ENCODE measurements at places on chromosomes 13 and 19.

DNA sequence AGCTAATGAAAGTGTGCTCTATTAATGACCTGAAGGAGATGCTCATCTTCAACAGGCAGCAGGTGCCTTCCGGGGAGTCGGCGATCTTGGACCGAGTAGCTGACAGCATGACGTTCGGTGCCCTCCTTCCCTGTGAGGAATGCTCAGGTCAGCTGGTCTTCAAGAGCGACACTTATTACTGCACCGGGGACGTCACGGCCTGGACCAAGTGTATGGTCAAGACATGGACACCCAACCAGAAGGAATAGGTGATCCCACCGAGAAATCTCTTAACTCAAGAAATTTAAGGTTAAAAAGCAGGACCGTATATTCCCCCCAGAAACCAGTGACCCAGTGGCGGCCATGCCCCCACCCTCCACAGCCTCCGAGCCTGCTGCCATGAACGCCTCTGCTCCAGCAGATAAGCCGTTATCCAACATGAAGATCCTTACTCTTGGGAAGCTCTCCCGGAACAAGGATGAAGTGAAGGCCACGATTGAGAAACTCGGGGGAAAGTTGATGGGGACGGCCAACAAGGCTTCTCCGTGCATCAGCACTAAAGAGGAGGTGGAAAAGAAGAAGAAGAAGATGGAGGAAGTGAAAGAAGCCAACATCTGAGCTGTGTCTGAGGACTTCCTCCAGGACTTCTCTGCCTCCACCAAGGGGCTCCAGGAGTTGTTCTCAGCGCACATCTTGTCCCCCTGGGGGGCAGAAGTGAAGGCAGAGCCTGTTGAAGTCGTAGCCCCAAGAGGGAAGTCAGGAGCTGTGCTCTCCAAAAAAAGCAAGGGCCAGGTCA, 22.8 kb upstream of the ANKRD10 start:
- DNase-seq = no peak

- no peak for DNase-seq
Measured at GRCh38 chr13:56924401-56924800, 216.3 kb upstream of the PRR20A start.

GRCh38 chr19:21398851-21399250, 1.9 kb downstream of the ZNF493 start:
- DNase-seq = no peak

DNA sequence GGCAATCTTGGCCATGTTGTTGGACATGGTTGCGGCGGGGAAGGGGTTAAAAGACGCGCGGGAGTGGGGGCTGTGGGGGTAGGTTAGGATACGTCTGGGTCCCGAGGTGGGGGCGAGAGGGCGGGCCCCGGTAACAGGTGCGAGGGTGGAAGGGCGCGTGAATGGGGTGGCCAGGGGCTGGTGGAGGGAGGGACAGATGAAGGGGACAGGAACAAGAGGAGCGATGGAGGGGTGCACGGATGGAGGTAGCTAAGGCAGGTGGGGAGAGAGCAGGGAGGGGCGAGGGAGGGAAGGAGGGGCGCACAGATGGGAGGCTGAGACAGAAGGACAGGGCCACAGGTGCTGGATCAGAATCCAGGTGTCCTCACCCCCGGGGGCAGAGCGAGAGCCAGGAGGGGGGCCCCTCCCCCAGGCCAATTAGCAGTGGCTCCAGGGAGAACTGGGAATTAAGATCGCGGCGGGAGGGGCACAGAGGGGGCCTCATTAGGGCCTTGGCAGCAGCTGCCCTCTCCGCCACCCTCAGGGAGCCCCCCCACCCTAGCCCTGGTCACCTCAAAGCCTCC, 1.3 kb downstream of the GNG8 start:
- DNase-seq = no peak

DNA sequence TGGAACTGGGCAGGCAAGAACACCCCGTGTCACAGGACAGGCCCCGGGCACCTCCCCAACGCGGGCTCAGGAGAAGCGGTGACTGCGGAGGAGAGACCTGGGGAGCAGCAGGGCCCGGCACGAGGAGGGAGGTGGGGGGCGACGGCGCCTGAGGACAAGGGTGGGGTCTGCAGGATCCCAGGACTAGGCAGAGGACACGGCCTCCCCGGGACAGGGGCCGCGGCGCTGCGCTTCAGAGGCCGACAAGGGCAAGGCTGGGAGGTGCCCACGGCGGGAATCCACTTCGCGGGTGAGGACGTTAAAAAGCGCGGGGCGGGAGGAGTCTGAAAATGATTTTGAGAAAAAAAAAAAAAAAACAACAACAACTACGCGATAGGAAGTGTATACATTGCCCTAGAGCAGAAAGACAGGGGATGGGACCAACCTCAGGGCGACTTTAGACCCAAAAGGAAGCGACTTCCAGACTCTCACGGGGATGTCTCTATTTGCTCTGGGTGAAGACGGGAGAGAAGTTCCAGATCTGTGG, 44.9 kb downstream of the ZNF611 start:
- DNase-seq = no peak

DNA sequence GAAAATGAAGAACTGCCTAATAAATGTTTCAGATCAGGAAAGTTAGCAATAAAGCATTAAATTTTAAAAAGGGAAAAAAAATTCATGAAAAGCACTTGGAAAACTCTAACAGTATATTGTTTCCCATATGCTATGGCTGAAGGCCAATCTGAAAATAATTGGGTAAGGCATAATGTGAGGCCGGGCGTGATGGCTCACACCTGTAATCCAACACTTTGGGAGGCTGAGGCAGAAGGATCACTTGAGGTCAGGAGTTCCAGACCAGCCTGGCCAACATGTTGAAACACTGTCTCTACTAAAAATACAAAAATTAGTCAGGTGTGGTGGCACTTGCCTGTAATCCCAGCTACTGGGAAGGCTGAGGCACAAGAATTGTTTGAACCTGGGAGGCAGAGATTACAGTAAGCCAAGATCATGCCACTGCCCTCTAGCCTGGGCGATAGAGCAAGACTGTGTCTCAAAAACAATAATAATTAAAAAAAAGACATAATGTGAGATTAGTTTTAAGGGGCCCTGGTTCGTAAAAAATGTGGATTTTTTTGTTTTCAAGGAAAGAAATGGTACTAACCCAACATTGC, 15.2 kb downstream of the INTS6 start:
- no peak for DNase-seq

DNA sequence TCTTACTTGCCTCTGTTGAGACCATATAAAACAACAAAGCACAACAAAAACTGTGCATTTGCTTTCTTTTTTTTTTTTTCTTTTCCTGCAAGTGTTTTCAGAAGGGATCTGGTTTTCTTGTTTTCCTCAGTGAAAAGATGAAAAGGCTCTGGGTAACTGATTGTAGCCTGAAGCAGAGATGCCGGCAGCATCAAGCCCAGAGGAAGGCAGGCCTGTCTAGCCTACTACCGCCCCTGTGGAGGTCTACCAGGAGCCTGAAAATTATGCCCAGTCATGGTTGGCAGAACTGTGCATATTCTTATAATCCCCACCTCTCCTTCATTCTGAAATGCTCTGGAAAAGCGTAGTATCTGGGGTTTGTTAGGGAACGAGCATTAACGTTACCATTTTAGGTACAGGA, 32.6 kb upstream of the MEDAG start:
- DNase-seq = no peak

DNA sequence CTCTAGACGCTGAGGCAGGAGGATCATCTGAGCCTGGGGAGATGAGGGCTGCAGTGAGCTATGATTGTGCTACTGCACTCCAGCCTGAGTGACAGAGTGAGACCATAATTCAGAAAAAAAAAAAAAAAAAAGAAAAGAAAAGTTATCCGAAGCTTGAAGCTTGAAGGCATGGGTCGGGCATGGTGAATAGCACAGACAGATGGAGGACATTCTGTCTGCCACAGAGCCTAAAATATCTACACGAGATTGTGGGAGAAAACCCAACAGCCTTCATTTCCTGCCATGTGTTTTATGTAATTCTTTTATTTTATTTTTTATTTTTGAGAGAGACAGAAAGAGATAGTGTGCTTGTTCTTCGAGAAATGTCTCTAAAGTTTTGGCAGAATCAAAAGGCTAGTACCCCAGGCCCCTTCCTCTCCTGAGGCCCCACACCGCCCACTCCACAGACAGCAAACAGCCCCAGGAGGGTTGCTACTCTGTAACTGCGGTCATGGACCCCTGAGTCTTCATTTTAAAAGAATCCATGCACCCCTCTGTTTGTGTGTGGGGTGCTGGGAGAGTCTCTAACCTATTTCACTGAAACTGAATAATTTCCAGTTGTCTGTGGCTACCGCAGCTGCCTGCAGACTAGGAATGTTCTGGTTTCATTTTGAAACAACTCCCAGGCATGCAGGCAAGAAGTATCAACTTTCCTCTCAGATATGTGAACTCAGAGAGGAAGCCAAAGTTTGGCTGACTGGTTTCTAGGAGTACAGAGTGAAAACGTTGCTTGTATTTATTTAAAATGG, 38.4 kb upstream of the RCBTB2 start:
- no peak for DNase-seq

DNA sequence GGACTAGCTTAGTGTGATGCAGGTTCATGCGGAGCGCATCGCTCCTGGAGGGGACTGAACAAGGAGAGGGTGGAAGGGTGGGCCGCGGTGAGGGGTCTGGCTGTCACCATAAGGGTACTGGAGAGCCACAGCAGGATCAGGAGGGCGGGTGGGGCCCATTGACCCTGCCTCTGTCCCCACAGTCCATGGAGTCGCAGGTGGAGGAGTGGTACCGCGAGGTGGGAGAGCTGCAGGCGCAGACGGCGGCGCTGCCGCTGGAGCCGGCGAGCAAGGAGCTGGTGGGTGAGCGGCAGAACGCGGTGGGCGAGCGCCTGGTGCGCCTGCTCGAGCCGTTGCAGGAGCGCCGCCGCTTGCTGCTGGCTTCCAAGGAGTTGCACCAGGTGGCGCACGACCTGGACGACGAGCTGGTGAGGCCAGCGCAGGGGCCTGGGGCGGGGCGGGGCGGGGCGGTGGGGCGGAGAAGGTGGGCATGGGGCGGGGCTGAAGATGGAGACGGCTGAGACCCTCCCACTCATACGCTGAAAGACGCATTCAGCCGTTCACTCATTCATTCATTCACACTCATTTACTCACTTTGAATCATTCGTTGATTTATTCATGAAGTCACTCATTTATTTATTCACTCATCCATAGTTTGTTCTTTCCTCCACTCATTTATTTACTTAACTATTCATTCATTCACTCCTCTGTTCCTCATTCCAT, 27.5 kb upstream of the SHKBP1 start:
- peak; percentile 35 for DNase-seq

DNA sequence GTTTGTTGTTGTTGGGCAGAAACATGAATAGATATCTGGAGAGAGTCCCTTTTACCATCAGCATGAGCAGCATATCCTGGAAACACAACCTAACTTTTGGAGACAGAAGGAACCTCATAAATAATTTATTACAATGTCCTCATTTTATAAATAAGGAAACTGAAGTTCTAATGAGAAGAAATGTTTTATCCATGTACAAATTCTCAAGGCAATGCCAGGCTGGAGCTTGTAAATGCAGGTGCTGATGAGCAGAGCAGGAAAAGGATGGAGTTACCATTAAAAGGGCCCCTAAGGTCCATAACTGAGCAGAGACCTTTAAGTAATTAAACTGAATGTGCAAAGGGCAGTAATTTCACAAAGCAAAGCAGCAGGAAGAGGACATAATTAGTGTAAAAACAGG, 17.3 kb downstream of the LCP1 start:
- DNase-seq = no peak

- no peak for DNase-seq
Measured at GRCh38 chr19:53192771-53193534, at the start of gene ZNF665. TSS of gene ZNF665 (minus strand) at chr19:53193358. CDS start at chr19:53182898, 10,460 bp downstream.

DNA sequence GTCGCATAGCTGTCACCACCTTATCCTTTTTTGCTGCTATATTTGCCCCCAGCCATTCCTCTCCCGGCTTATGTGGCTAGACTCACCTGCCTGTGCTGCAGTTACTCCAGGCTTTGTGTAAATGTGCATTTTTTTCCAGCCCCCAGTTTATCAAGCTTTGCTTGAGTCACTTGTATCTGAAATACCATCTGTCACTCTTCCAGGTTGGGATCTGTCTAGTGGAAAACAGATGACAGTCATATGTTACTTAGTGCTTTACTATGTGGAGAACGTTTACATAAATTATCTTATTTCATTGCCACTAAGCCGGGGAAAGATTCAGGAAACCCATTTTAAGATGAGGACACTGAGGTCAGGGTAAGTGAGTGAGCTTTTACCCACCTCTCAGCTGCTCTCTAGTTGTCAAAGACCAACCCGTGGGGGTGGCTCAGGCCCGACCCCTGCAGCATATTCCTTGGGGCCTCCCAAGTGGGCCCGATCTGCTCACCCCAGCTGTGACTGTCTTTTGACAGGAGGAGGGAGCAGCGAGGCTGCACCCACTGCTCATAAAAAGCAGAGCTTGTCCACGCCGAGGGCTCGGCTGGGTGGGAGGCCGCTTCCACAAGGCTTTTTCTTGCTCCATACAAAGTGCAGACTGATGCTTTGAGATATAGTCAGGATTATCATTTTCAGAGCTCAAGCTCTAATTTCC, 7.2 kb downstream of the GJB2 start:
- DNase-seq = no peak

DNA sequence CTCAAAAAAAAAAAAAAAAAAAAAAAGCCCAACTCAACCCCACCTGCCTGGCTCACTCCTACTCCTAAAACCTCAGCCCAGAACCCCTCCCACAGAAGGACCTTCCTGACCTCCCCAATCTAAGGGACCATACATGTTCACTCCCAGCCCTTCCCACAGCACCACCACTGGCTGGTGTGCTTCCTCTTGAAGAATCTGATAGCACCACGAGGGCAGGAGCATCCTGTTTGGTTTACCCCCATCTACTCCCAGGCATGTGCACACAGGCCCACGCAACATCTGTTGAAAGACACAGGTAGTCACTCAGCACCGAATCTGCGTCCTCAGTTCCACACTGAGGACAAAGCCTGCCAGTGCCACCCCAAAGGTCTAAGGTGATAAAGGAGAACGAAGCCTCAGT, 8.2 kb downstream of the LATS2 start:
- no peak for DNase-seq

- peak; percentile 4 for DNase-seq
Measured at GRCh38 chr13:21557995-21558394, 46.0 kb downstream of the MICU2 start.

DNA sequence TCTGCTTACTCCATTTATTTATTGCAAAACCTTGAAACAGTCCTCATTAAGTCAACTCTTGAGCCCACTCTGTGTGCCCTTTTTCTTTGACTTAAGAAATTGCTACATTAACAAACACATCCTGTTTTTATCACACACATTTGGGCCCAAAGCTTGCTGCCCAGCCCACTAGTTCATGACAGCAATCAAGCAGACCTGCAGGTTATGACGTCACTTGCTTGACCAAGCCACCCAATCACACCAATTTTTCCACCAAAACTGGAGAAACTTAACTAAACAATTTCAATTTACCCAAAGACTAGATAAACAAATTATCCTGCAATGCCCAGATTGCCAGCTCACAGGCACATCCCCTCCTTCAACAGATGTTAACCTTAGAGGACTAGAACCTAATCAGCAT, 120.7 kb downstream of the ZNF429 start:
- no peak for DNase-seq

GRCh38 chr19:43469160-43469480, 3.7 kb upstream of the LYPD3 start:
- DNase-seq = no peak

GRCh38 chr13:41658057-41658661, 200.8 kb downstream of the RGCC start:
- DNase-seq = no peak
